ENCODE measurements at places on chromosomes 7 and 10. TPM values are rescaled to one million over a fixed set of nuclear protein-coding genes. Genes with fewer than 3 reads are reported as not detected.

The JCAD gene
- total RNA-seq, result not detected

- no peaks in the 10 kb centered on the region for H3K36me3 ChIP-seq
- H3K27me3 ChIP-seq, result no peaks in the 10 kb centered on the region
- H3K4me1 ChIP-seq, result no peaks in the 10 kb centered on the region
- no peak for DNase-seq
- H3K4me3 ChIP-seq, result no peak overlapping the region
These were observed 184.0 kb downstream of the FANK1 start for GRCh38 chr10:126080291-126080825.

DNA sequence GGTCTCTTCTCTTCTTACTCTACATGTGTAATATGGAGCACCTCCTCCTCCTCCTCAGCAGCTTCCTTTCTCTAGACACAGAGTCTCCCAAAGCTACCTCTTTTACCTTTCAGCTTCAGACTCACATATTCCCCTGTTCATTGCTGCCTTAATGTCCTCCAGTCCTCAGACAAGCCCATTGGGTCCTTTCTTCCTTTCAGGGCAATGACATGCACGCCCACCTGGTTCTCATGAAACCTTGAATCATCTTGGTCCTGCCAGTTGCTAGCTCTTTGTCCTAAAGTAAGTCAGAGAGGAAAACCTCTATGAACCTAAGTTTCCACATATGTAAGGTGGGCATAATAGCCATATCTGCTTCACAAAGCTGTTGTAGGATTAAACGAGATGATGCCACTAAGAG, 227.0 kb downstream of the RPS24 start:
- H3K27me3 ChIP-seq, result no peaks in the 10 kb centered on the region
- no peak overlapping the region for H3K4me3 ChIP-seq
- DNase-seq, result no peak

DNA sequence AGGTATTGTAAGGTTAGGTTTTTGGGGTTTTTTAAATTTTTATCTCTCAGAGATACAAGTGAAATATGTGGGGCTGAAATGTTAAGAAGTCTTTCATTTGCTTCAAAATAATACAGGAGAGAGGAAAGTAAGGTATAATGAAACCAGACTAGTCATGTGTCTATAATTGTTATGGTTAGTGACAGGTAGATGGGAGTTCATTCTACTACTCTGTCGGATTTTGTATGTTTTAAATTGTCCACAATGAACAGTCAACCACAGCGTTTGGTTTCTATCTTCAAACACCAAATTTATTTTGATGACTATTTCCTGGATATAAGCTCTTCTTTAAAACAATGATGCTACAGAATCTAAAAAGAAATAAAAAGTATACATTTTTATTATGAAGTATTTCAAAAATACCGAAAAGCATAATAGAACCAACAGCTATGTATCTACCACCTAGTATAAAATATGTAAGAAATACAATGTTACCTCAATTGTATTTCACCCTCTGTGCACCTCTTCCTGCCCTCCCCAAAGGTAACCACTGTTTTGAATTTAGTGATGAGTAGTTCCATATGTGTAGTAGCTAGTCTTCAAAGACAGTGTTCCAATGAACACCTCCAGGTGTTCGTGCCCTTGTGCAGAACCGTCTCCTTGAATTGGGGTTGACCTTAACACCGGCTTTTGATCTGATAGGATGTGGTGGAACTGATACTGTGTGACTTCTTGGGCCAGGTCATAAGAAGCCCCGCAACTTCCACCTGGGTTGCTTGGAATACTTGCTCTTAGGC, 74.8 kb upstream of the CDK1 start:
- no peak for DNase-seq
- H3K27ac ChIP-seq, result no peak overlapping the region
- H3K27me3 ChIP-seq, result no peaks in the 10 kb centered on the region
- no peak overlapping the region for H3K4me3 ChIP-seq
- H3K4me1 ChIP-seq, result peaks cover 34% of the 10 kb centered on the region
- H3K36me3 ChIP-seq, result no peaks in the 10 kb centered on the region

The CDHR3 gene
- 11.3 TPM for total RNA-seq

DNA sequence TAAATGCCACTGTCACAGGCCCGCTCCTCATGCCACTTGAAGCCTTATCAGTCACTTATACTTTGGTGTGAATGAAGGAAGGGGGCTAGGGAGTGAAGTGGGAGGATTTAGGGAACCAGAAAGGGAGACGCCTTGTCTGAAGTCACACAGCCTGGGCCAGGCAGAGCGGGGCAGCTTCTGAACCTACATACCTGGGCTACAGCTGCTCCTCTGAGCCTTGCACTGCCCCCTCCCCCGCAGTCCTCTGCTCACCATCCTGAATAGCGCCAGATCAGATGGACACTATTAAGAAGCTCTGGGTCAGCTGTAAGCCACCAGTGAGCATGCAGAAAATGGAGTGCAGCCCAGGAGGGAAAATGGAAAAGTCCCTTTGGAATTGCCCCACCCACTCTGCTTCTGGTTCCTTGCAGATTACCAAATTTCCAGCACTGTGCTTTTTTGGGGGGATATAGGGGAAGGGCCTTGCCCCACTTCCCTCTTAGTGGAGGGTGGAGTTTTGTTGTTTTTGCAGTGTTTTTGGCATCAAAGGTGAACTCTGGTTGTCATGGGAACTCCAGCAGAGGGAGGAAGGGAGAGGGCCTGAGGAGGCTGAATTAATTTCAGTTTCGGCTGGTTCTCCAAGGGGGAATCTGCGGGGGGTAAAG, 35.0 kb upstream of the ADCYAP1R1 start:
- H3K4me1 ChIP-seq, result peaks cover 30% of the 10 kb centered on the region
- H3K27me3 ChIP-seq, result no peaks in the 10 kb centered on the region
- no peak overlapping the region for H3K4me3 ChIP-seq
- no peaks in the 10 kb centered on the region for H3K36me3 ChIP-seq

DNA sequence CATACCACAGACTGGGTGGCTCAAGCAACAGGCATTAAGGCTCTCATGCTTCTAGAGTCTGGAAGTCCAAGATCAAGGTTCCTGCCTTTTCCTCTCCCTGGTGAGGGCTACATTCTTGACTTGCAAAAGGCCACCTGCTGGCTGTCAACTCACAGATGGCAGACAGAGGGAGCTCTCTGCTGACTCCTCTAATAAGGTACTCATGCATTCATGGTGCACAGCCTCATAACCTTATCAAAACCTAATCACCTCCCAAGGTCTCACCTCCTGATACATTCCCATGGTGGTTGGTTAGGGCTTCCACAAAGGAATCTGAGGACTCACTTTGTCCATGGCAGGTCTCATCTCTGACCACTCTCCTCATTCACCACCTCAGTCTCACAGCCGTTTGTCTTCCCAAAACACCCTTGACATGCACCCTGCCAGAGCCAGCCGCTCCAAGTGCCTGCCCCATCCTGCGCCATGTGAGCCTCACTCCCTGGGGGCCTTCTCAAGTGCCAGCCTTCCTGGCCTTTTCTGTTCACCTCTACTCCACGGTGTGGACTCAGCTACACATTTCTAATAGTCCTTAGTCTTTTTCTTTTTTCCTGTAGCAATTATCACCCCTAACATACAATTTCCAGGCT, 400.3 kb upstream of the ADARB2 start:
- no peaks in the 10 kb centered on the region for H3K36me3 ChIP-seq
- DNase-seq, result no peak
- H3K4me1 ChIP-seq, result no peaks in the 10 kb centered on the region
- H3K27me3 ChIP-seq, result no peaks in the 10 kb centered on the region
- no peak overlapping the region for H3K27ac ChIP-seq

The CYP2C19 gene
- total RNA-seq, result 0.22 TPM

DNA sequence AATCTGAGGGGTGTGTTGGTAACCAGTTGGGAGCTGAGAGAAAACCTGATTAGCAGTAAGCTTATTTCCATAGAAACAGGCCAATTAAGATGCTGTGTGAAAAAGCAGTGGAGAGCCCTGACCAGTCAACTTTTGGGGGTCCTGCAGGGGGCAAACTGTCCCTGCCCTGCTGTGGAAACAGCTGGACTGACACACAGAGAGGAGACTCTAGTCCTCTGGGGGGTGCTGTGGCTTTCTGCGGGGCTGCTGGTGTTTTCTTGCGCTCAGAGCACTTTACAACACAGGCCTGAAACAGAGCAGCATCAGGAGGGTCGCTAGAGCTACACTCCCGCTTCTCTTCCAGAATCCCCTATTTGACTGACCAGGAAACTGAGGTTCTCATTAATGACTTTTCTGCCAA, 546.9 kb upstream of the GALNT17 start:
- no peaks in the 10 kb centered on the region for H3K27me3 ChIP-seq
- H3K4me1 ChIP-seq, result no peaks in the 10 kb centered on the region
- no peak overlapping the region for H3K4me3 ChIP-seq
- no peaks in the 10 kb centered on the region for H3K36me3 ChIP-seq
- H3K27ac ChIP-seq, result no peak overlapping the region
- DNase-seq, result no peak

DNA sequence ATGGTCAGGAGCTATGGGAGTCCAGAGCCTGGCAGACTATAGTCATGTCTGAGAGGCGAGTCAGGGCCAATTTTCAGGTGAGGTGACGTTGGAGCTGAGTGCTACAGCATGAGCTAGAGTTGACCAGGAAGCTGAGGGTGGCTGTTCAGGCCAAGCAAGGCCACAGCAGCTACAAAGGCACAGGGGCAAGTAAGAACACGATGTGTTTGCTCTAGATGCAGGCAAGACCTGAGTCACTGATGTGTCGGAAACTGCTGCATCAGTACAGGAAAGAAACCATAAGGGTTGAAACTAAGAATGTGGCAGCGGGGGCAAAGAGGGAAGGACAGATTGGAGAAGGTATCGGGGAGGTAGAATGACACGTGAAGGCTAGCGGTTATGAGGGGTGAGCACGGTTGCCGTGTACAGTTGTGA, 11.8 kb upstream of the RRP12 start:
- H3K4me3 ChIP-seq, result no peak overlapping the region
- DNase-seq, result no peak
- no peaks in the 10 kb centered on the region for H3K27me3 ChIP-seq
- H3K27ac ChIP-seq, result no peak overlapping the region
- H3K36me3 ChIP-seq, result no peaks in the 10 kb centered on the region

The SCIN gene
- total RNA-seq, result 0.25 TPM

The CLCN1 gene
- total RNA-seq, result not detected

GRCh38 chr7:14691597-14692203, 210.9 kb downstream of the DGKB start:
- H3K27ac ChIP-seq, result no peak overlapping the region
- DNase-seq, result peak; percentile 3
- H3K27me3 ChIP-seq, result peaks cover 3% of the 10 kb centered on the region
- H3K36me3 ChIP-seq, result no peaks in the 10 kb centered on the region

The BLNK gene
- 0.19 TPM for total RNA-seq

The ATG9B gene
- 29.3 TPM for total RNA-seq

GRCh38 chr7:46525876-46526275, 604.8 kb upstream of the IGFBP3 start:
- H3K27me3 ChIP-seq, result no peaks in the 10 kb centered on the region
- no peak overlapping the region for H3K27ac ChIP-seq
- H3K4me1 ChIP-seq, result no peaks in the 10 kb centered on the region
- no peak for DNase-seq

- no peaks in the 10 kb centered on the region for H3K36me3 ChIP-seq
- DNase-seq, result no peak
These were observed 1.0 kb upstream of the PLXDC2 start for GRCh38 chr10:19815036-19815730.
